Mesenteric fat pad (tissue), 1 donor: ENCODE measurements at places on chromosomes 11 and 22. TPM values are rescaled to one million over a fixed set of nuclear protein-coding genes. Genes with fewer than 3 reads are reported as not detected.

DNA sequence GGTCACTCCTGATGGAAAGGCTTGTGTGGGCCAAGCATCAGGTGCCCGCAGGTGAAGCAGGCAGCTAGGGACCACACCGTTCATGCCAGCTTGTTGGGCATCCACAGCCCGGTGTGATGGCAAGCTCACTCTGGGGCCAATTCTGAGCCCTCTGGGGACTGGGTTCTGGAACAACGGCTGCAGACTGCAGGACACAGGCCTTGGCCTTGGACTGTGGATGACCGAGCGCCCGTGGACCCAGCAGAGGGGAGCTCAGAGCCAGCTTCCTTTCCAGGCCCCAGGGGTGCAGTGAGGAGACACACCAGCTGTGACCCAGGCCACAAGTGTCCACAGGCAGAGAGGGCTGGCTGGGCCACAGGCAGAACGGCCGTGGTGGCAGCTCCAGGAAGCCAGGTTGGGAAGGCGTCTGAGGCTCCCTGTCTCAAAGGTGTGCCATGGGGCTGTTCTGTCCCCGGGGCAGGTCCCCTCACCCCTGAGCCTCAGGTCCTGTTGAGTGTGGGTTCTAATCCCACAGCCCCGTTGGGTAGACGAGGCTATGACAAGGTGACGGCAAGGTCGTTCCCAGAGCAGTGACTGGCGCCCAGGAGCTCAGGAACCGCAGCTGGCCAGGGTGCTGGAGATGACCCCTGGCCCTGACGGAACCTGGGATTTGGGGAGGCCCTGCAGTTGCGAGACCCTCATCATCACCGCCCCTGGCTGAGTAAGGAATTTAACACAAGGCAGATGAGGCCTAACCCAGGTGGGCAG lies 1079.4 kb downstream of the BRD1 start:
- DNase-seq, result peak; percentile 85

GRCh38 chr11:74391193-74391592 lies 7.0 kb downstream of the PGM2L1 start:
- no peak for DNase-seq

DNA sequence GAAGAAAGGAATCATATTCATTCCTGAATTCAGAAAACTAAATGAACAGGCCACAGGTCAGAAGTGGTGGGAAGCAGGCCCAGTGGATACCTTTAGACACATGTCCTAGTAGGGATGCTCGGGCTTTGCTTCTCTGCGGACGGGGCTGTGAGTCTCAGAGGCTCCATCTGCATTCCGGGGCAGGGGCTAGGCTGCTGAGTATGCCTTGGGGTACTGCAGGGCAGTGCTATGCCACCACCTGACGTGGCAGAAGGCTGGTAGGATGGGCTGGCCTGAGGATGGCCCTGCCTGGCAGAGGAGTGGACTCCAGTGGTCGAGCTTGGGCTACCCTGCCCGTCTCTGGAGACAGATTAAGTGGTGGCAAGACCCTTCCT lies 9.6 kb downstream of the C22orf23 start:
- DNase-seq, result no peak

DNA sequence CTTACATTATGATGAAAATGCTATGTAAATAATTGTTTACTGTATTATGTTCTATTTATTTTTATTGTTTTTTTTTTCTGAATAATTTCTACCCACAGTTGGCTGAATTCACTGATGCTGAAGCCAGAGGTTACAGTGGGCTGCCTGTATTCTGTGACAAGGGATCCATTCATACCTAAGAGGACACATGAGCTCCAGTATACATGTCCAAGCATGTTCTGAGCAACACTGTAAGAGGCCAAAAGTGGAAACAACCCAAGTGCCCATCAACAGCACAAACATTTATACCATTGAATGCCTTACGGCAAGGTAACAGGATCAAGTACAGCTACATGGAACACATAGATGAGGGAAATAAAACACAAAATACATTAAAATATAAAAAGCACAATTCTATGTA lies 1.4 kb upstream of the SRSF8 start:
- no peak for DNase-seq

GRCh38 chr11:126034039-126034932 lies 28.4 kb downstream of the CDON start:
- no peak for DNase-seq

DNA sequence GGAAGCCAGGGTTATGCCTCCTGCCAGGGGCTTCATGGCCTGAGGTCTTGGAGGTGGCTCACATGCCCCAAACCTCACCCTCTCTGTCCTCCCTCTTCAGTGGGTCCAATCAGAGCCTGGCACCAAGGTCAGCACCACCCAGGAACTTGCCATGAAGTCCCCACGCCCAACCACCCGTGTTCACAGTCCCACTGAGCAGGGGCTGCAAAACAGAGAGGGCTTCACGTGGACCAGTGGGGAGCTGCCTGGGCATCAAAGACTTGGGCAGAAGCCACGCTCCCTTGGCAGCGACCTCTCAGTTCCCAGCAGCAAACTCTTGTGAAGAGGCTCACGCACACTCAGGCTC lies 425.8 kb upstream of the B3GAT1 start:
- DNase-seq, result peak; percentile 74

- no peak for DNase-seq
These were observed 393.6 kb downstream of the KCNA4 start for GRCh38 chr11:29623144-29623722.

Gene GP1BB
- 1.8 TPM for total RNA-seq

DNA sequence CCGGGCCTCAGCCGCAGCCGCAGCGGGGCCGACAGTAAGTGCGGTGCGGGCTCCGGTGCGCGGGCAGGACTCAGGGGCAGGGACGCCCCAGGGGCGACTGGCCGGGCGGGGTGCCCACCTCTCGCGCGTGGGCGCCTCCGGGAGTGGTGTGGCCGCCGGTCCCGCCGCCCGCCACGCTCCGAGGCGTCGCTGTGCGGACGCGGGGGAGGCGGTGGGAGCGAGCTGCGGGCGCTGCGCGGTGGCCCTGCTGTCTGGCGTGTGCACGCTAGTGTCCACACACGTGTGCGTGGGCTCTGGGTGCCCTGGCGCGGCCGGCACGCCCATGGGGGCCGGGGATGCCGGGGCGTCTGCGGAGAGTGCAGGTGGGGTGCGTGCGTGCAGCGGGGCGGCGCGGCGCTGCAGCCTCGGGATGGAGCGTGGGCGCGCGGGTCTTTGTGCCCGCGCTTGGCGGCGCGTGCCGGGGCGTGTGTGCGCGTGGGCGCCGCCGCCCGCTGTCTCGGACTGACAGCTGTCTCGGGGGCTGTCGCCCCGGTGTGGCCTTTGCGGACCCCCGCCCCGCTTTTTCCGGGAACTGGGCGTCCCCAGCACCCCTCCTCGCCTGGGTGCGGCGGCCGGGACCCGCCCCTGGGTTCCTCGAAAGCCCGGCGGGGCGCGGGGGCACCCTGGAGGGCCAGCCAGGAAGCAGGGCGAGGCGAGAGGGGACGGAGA lies 804 bp downstream of the KCNK4 start:
- no peak for DNase-seq

DNA sequence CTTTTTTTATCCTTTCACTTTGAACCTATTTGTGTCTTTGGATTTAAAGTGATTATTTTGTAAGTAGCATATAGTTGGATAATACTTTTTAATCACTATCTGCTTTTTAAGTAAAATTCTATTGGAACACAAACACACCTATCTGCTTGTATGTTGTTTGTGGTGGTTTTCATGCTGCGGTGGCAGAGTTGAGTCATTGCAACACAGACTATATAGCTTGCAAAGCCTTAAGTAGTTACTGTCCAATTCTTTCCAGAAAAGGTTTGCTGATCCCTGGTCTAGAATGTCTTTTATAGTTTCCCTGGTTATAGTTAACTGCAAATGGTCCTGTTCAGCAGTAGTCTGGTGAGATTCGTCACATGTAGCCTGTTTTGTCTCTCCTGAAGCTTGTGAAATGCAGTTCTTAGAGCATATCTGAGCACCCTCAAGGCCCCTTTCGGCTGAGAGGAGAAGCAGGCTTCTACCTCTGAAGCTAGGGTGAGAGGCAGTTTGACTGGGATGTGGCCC lies 21.5 kb downstream of the SHANK3 start:
- no peak for DNase-seq

Gene GAB4
- total RNA-seq, result not detected

GRCh38 chr11:131254254-131254653 lies 116.2 kb upstream of the NTM start:
- no peak for DNase-seq

Gene DGKZ
- 54.3 TPM for total RNA-seq

DNA sequence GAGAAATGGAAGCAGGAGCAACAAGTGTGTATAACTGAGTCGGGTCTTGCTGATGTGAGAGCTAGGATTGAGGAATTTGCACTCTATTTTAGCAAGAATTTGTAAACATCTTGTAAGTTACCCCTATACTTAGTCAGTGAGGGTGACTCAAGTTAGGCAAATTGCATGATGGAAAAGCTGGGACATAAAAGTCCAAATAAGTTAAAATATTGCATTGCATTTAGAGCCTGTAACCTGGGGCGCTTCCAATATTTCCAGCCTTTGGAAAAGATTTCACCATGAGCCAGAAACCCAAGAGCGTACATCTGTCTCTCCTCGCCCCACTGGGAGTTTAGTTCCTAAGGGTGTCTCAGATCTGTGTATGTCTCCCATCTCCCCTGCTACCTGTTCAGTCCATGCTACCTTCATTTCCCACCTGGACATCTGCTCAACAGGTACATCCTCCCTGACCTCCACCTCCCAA lies 37.0 kb upstream of the ACCSL start:
- peak; percentile 20 for DNase-seq

DNA sequence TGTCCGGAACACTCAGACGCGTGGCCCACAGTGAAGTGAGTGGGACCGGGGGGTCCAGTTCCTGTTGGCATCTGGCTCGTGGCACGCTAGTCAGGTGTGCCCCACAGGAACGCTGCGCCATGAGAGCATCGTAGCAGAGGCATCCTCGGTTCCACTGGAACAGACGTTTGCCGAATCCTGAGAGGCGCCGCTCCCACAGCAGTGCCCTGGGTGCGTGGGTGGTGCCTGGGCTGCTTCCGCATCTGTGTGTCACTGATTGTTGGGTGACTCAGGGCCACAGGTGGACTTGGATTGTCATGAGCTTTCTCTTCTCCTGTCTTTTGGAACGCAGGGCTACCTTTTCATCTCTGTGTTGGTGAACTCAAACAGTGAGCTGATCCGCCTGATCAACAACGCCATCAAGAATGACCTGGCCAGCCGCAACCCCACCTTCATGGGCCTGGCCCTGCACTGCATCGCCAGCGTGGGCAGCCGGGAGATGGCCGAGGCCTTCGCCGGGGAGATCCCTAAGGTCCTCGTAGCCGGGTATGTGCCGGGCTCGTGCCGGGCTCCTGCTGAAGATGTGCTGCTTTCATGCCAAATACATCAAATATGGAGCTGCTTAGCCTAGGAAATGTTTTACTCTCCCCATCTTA lies 46.2 kb downstream of the AP2A2 start:
- DNase-seq, result no peak

DNA sequence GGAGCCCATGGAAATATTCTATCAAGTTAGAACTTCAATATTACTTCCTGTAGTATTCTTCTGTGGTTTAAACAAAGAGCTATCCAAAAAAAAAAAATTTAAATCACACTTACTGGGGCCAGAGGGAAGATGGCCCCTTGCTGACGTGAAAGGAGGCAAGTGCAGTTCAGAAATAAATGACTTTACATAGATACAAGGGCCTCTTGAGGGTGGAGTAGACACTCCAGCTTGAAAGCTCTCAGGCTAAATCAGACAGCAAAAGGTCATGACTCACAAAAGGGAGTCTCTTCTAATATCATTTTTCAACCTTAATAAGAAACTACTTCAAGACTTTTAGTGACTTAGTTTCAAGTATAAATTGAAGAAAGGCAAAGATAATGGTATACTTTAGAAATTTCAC lies 1160.3 kb downstream of the FAM181B start:
- DNase-seq, result no peak

- no peak for DNase-seq
These were observed 66.9 kb downstream of the YAP1 start for GRCh38 chr11:102177126-102177525.

- DNase-seq, result no peak
These were observed 9.8 kb downstream of the RELT start for GRCh38 chr11:73386016-73386415.

DNA sequence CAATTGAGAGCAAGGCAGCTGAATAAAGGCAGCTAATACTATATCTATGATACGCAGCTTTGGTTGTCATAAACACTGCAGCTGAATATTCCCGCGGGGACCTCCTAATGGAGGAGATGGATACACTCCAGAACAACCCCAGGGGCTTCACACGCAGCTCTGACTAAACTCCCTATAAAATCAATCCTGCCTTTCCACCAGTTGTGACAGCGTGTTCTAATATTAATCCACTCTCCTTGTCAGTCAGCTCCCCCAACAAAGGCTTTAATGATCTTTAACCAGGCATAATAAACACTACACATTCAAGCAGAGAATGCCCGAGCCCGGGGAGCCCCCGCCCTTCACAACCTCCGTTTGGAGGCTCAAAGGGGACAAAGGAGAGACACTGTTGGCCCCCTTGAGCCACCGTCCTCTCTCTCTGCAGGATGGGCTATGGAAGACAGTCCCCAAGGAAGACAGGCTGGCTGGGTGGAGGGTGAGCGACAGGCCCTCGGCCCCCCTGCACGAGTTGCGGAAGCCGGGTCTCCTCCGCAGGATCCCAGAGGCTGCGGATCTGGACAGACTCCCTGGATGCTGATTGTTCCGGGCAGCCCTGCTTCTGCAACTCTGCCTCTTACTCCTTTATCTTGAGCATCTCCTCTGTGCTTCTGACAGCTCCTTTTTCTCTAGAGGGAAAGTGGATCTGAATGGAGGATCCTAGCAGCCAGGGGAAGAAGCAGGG lies 565.2 kb downstream of the BUD13 start:
- DNase-seq, result no peak

GRCh38 chr11:109371444-109372176 lies 50.4 kb upstream of the C11orf87 start:
- no peak for DNase-seq

Gene OR5AN1
- not detected for total RNA-seq

DNA sequence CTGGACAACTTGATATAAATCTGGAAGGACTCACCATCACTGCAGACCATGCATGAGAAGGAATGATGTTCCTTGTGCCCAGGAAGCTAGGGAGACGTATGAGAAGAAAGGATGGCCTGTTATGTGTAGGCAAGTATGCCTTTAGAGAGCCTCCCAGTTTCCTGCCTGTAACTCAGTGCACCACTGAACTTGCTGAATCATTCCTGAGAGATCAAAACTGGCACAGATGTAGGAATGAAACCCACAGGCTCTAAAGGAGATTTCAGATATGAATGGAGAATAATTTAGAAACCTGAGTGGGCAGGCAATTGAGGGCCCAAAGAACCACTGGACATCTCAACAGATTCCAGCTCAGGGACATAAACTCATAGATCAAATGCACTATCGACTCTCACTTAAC lies 38.4 kb upstream of the PRSS23 start:
- DNase-seq, result no peak

Gene RBM7
- 29.5 TPM for total RNA-seq

Gene HIC2
- 5.5 TPM for total RNA-seq

- DNase-seq, result no peak
These were observed 117.4 kb downstream of the DBX1 start for GRCh38 chr11:20042811-20043341.
